ENCODE measurements at places on chromosomes 7 and 10. TPM values are rescaled to one million over a fixed set of nuclear protein-coding genes. Genes with fewer than 3 reads are reported as not detected.

DNA sequence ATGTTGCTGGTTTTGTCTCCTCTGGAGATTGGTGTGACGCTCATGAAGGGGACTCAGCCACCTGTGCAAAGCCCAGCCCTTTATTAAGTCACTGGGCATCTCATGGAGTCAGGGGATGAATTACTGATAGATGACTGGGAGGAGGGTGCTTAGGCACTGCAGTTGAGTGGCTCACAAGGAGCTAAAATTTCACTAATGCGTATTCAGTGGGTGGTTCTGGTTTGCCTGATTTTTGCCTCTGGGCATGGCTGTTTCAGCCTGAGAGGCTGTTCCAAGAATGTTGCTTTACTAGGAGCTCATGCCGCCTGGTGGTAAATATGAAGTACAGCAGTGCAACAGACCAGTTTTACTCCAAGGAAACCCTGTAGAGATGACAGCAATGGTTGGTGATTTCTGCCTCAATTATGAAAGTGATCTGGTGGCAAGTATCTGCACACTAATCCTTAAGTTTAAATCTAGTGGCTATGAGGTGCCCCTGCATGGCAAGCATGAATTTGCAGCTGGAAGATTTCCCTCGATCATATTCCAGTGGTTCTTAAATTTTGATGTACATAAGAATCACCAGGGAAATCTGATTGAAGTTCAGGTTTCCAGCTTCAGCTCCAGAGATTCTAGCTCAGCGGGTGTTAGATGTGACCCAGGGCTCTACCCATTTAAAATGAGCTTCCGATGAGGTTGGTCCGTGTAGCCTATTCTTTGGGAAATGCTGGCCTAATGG is 19.9 kb downstream of the ACTA2 start:
- peaks cover 4% of the 10 kb centered on the region for H3K36me3 ChIP-seq
- DNase-seq = peak; percentile 87
- H3K4me1 ChIP-seq = peaks cover 5% of the 10 kb centered on the region
- H3K27me3 ChIP-seq = no peaks in the 10 kb centered on the region
- H3K4me3 ChIP-seq = no peak overlapping the region

- no peaks in the 10 kb centered on the region for H3K4me1 ChIP-seq
- no peak overlapping the region for H3K27ac ChIP-seq
- no peak overlapping the region for H3K4me3 ChIP-seq
- DNase-seq = no peak
- no peaks in the 10 kb centered on the region for H3K36me3 ChIP-seq
Observed at GRCh38 chr10:91520661-91521060, 110.5 kb downstream of the HECTD2 start.

GRCh38 chr10:111200505-111201186 is 123.8 kb downstream of the ADRA2A start:
- no peak for DNase-seq
- H3K36me3 ChIP-seq = no peaks in the 10 kb centered on the region
- H3K4me1 ChIP-seq = no peaks in the 10 kb centered on the region
- no peak overlapping the region for H3K27ac ChIP-seq

SLC13A1 gene
- total RNA-seq = not detected

DPYSL4 gene
- 0.26 TPM for total RNA-seq

C10orf105 gene
- total RNA-seq = under 0.01 TPM

GRCh38 chr7:22628112-22628511 is 98.9 kb upstream of the IL6 start:
- peaks cover 2% of the 10 kb centered on the region for H3K4me1 ChIP-seq
- DNase-seq = no peak
- H3K4me3 ChIP-seq = no peak overlapping the region
- no peaks in the 10 kb centered on the region for H3K36me3 ChIP-seq
- H3K27ac ChIP-seq = no peak overlapping the region
- no peaks in the 10 kb centered on the region for H3K27me3 ChIP-seq

DPY19L1 gene
- total RNA-seq = 30.1 TPM

VGF gene
- 0.66 TPM for total RNA-seq

DNA sequence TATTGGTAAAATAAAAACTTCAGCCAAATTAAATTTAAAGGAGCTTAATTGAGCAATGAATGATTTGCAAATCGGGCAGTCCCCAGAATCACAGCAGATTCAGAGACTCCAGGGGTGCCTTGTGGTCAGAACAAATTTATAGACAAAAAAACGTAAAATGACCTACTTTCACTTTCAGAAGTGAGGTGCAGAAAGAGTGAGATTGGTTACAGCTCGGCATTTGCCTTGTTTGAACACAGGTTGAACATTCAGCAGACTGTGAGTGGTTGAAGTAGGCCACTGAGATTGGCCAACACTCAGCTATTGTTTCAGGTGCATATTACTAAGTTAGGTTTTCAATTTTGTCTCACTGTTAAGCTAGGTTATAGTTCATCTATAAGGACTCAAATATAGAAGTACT is 153.4 kb downstream of the BICC1 start:
- H3K27me3 ChIP-seq = no peaks in the 10 kb centered on the region
- peak overlapping the region; percentile 24 for H3K27ac ChIP-seq
- peak overlapping the region; percentile 39 for H3K4me3 ChIP-seq
- peak; percentile 51 for DNase-seq
- H3K36me3 ChIP-seq = no peaks in the 10 kb centered on the region
- H3K4me1 ChIP-seq = peaks cover 9% of the 10 kb centered on the region

GRCh38 chr7:68245688-68246087 is 1249.1 kb downstream of the TYW1 start:
- H3K4me1 ChIP-seq = no peaks in the 10 kb centered on the region
- no peaks in the 10 kb centered on the region for H3K27me3 ChIP-seq
- H3K36me3 ChIP-seq = no peaks in the 10 kb centered on the region
- peak; percentile 88 for DNase-seq
- H3K27ac ChIP-seq = no peak overlapping the region
- H3K4me3 ChIP-seq = no peak overlapping the region

DNA sequence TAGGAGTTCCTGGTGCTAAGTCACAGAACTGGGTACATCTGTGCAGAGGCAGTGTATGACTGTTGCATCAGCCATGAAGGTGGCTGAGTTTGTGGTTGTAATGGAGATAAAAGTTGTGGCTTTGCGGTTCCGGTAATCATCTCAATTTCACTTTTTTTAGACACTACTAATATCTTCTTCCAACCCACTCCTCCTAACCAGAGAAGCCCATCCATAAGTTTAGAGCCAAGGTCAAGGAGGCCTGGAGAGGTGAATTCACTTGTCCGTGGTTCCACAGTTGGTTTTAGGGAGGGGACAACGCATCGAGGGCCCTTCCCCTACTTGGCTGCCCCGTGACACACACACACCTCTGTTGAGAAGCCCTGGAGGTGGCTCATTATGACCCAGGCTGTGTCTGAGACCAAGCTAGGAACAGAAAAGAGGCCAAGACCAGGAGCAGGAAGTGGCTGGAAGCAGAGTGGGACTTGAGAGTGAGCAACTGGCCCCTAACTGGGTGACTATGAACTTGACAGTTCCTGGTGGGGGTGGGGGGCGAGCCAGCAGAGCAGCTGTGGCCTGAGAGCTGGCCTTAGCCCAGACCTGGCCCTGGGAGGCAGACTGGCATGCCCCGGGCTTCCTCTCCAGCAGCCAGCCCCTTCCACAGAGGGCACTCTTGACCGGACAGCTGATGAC is 66.8 kb upstream of the COL13A1 start:
- H3K27me3 ChIP-seq = no peaks in the 10 kb centered on the region
- no peaks in the 10 kb centered on the region for H3K36me3 ChIP-seq
- no peak overlapping the region for H3K27ac ChIP-seq
- DNase-seq = peak; percentile 67
- H3K4me1 ChIP-seq = peaks cover 18% of the 10 kb centered on the region

GRCh38 chr10:78852466-78853240 is 216.1 kb upstream of the ZMIZ1 start:
- H3K27ac ChIP-seq = no peak overlapping the region
- peak; percentile 14 for DNase-seq
- no peak overlapping the region for H3K4me3 ChIP-seq
- peaks cover 12% of the 10 kb centered on the region for H3K27me3 ChIP-seq
- no peaks in the 10 kb centered on the region for H3K4me1 ChIP-seq

GRCh38 chr7:23333671-23334246 is 34.6 kb downstream of the MALSU1 start:
- H3K27me3 ChIP-seq = no peaks in the 10 kb centered on the region
- H3K36me3 ChIP-seq = no peaks in the 10 kb centered on the region
- DNase-seq = peak; percentile 96
- H3K4me3 ChIP-seq = no peak overlapping the region

CLEC2L gene
- total RNA-seq = not detected

- peaks cover 3% of the 10 kb centered on the region for H3K4me1 ChIP-seq
- H3K27ac ChIP-seq = peak overlapping the region; percentile 74
- H3K4me3 ChIP-seq = peak overlapping the region; percentile 81
- H3K27me3 ChIP-seq = no peaks in the 10 kb centered on the region
- H3K36me3 ChIP-seq = peaks cover 6% of the 10 kb centered on the region
- peak; percentile 49 for DNase-seq
Observed at GRCh38 chr7:127588697-127589482, 679 bp downstream of the ARF5 start.

DNA sequence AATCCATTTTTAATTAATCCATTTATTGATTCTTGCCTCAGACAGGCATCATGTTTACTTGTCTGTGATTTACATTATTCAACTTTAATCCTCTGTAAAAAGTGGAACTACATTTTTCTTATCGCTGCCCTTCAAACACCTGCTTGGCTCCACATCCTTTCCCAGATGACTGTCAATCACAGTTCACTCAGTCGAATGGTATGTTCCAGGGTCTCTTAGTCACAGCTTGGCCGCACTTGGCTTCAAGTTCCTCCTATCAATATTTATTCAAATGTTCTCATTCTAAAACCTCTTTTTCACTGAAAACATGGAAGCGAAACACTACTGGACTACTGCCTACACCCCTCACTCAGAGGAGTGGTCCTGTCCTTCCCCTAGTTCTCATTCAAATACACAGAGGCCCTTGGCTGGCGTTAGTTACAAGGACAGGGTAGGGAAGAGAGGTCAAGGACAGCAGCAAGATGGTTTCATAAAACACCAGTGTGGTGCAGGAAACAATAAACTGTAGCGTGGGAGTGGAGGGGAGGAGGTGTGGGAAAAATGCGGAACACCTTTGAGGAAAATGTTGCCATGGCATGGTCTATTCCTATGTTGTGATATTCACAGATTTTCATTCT is 143.2 kb downstream of the USP6NL start:
- no peaks in the 10 kb centered on the region for H3K4me1 ChIP-seq
- no peaks in the 10 kb centered on the region for H3K36me3 ChIP-seq
- H3K27me3 ChIP-seq = no peaks in the 10 kb centered on the region
- no peak overlapping the region for H3K4me3 ChIP-seq
- H3K27ac ChIP-seq = no peak overlapping the region
- peak; percentile 77 for DNase-seq

DNA sequence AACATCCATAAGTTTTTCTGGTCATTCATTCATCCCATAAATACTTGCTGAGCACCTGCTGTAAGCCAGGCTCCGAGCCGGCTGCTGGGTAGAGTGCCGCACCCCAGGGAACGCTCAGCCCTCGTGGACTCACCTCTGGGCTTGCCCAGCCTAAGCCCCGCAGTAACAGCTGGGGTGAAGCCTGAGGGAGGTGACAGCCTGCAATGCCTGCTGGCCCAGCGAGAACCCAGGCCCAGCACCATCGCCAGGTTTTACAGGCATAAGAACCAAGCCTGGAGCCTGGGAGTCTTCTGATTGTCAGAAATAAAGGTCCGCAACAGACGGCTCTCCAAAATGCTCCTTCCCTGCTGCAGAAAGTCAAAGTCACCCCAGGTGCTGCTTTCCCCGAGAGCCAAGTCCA is 205.4 kb downstream of the ZMYND11 start:
- DNase-seq = no peak
- no peaks in the 10 kb centered on the region for H3K27me3 ChIP-seq
- no peak overlapping the region for H3K4me3 ChIP-seq
- H3K27ac ChIP-seq = no peak overlapping the region

DNA sequence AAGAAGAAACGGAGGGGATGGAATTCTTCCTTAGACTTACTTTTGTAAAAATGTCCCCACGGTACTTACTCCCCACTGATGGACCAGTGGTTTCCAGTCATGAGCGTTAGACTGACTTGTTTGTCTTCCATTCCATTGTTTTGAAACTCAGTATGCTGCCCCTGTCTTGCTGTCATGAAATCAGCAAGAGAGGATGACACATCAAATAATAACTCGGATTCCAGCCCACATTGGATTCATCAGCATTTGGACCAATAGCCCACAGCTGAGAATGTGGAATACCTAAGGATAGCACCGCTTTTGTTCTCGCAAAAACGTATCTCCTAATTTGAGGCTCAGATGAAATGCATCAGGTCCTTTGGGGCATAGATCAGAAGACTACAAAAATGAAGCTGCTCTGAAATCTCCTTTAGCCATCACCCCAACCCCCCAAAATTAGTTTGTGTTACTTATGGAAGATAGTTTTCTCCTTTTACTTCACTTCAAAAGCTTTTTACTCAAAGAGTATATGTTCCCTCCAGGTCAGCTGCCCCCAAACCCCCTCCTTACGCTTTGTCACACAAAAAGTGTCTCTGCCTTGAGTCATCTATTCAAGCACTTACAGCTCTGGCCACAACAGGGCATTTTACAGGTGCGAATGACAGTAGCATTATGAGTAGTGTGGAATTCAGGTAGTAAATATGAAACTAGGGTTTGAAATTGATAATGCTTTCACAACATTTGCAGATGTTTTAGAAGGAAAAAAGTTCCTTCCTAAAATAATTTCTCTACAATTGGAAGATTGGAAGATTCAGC is 158.7 kb upstream of the LANCL2 start:
- H3K36me3 ChIP-seq = peaks cover 44% of the 10 kb centered on the region
- H3K27ac ChIP-seq = no peak overlapping the region
- H3K4me3 ChIP-seq = no peak overlapping the region
- peak; percentile 61 for DNase-seq

DNA sequence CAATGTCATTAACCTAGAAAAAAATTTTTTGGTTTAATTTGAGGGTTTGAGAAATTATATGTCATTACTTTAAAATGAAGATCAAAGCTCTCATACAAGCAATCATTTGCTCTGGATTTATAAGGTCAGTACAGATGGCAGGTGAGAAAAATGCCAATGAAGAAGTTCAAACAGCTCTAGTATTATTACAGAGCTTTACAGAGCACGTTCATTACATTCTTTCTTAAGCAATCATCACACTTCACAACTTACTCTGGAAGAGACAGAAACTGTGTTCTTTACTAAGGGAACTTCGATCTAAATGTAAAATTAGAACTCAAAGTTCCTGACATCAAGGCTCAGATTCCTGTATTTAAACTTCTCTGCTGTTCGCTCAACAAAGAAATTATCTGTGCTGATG is 153.4 kb downstream of the ATE1 start:
- no peak overlapping the region for H3K4me3 ChIP-seq
- no peaks in the 10 kb centered on the region for H3K36me3 ChIP-seq
- no peaks in the 10 kb centered on the region for H3K27me3 ChIP-seq
- DNase-seq = peak; percentile 48

DNA sequence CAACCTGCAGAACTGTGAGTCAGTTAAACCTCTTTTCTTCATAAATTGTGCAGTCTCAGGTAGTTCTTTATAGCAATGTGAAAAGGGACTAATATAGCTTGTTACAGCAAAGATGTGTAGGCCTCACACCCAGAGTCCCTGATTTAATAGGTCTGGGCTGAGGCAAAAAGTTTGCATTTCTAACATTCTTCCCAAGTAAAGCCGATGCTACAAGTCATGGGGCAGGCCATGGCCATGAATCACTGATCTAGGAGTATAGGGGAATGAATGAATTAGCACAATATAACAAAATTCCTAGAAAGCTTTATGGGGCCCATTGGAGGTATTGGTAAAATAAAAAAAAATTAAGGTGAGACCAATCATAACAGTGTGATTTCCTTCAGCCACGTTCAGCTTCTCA is 11.5 kb upstream of the AASS start:
- H3K4me3 ChIP-seq = no peak overlapping the region
- H3K27me3 ChIP-seq = no peaks in the 10 kb centered on the region
- H3K36me3 ChIP-seq = no peaks in the 10 kb centered on the region
- peak; percentile 48 for DNase-seq
- H3K27ac ChIP-seq = no peak overlapping the region
